ENCODE measurements at places on chromosomes 2 and 18.

DNA sequence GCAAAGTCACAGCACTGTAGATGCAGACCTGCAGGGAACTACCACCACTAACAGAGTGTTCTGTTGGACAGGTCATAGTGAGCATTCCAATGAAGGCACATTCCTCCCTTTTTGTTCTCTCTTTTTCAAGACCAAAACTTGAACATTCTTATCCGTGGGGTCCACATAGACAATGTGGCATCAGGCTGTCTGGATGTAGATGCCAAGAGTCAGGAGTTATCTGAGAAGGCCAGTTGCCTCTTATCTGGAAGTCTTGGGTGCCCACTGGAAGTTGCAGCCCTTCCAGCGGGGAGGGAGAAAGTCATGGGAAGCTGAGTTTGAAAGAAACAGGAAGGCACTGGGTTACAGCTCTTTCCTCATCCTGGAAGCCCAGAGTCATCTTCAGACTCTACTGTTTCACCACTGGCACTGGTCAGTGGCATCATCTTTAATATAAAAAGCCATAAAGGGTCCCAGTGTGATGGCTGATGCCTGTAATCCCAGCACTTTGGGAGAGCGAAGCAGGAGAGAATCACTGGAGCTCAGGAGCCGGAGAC is 61.4 kb downstream of the FAM161A start:
- DNase-seq: no peak

DNA sequence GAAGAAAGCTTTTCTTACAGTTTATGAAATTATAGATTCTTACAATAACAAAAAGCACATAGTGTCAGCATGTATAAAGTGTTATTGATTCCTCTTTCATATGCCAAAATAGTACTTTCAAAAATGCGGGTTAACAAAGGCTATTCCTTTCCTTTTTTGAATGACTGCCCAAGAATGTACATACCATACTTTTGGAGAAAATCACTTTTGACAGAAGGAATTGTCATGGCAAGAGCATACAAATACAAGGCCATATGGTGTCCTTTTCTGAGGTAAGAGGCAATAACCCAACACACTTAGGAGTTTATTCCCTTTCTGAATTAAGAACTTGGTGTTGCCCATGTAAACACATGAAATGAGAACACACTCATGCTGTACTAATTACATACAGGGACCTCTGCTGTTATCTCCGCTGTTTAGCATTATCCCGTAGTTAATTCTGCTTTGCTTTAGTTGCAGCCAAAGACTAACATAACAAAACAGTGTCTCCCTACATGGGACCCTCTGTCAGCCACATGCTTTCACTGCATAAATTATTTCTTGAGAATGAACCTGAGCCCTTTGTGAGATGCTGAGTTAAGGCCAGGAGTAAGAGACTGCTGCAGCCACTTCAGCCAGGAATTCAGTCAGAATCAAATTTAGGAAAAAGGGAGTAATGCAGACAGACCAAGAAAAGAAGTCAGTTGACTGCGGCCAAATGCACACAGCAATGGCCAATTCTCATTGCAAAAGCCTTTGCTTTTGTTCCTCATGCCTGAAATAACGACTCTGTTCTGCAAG is 67.0 kb downstream of the CDH2 start:
- DNase-seq: no peak

- no peak for DNase-seq
Measured at GRCh38 chr2:227180770-227181169, 16.3 kb downstream of the COL4A3 start.

GRCh38 chr2:190791976-190792575 is 88.5 kb upstream of the GLS start:
- no peak for DNase-seq

GRCh38 chr2:42844366-42844765 is 52.0 kb upstream of the HAAO start:
- DNase-seq: no peak

DNA sequence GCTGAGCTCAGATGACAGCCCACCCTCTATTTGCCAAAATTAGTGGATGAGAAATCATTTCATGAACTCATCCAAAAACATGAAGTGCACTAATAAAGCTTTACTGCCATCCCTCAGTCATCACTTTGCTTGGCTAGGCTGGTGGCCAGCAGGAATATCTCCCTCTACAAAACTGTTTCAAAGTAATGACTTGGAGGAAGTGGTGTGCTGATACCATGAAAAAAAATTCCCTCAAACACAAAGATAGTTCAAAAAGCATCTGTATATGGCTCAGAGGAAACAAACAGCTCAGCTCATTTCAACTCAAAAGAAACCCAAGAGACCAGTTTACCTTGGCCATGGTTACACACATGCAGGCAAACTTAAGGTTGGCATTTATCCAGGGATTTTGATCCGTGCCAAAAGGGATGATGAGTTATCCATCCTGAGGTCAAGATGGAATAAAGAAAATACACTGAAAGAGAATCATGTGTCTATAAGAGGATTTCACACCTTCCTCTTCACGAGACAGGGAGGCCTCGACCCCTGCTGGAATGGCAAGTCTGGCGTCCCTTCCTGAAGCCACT is 18.4 kb upstream of the WIPF1 start:
- no peak for DNase-seq

DNA sequence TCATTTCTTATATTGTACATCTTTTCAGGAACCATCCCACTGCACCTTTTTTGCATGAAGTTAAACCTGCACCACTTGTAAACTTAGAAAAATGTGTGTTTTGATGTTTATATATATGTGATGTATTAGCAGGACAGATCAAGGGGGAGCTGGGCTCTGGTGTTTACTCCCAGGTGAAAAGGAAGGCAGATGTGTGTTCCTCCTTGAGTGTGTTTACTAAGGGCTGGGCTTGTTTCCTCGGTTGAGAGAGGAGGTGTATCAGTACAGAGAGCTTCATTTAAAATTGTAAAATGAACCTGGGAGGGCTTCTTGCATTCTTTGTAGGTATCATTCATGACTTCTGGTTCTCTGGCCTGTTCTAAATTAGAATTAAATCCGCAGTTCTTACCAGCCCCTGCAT is 14.8 kb downstream of the LPIN1 start:
- no peak for DNase-seq

DNA sequence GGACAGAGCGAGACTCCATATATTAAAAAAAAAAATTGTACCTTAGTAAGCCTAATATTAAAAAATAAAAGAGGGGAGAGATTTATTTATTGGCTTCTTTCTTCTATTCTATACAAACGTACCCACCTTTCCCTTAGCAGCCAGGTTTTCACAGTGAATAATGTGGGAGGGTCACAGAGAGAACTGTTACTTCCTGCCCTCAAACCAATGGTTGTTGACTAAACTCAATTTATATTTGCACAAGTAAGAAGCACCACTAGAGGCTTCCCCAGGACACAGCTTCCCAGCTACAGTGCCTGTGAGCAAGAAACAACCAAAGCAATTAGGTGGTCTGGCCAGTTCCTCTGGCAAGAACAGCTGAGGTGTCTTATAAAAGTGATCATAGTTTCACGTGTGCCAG is 28.9 kb upstream of the GALR1 start:
- no peak for DNase-seq
